Stimulated activated CD4-positive, alpha-beta T cell treated with anti-CD3 and anti-CD28 coated beads, Interleukin-15, amount 100 ng/mL, for 1 hour (primary cell): ENCODE measurements at places on chromosomes 4 and X.

DNA sequence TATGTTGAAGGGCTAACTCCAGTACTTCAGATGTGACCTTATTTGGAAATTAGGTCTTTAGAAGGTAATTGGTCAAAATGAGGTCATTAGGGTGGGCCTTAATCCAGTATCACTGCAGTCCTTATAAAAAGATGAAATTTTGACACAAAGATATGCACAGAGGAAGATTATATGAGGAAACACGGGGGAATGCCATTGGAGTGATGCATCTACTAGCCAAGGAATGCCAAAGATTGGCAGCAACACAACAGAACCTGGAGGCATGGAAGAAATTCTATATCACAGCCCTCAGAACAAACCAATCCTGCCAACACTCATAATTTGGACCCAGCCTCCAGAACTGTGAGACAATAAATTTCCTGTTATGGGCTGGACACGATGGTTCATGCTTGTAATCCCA, 17.6 kb downstream of the TRIM61 start:
- DNase-seq: no peak

- DNase-seq: no peak
These were observed 39.7 kb upstream of the BMP3 start for GRCh38 chr4:80990851-80991250.

- DNase-seq: no peak
These were observed 61.8 kb upstream of the TXK start for GRCh38 chr4:48195853-48196252.

GRCh38 chr4:6768539-6768905, 14.0 kb upstream of the KIAA0232 start:
- no peak for DNase-seq

DNA sequence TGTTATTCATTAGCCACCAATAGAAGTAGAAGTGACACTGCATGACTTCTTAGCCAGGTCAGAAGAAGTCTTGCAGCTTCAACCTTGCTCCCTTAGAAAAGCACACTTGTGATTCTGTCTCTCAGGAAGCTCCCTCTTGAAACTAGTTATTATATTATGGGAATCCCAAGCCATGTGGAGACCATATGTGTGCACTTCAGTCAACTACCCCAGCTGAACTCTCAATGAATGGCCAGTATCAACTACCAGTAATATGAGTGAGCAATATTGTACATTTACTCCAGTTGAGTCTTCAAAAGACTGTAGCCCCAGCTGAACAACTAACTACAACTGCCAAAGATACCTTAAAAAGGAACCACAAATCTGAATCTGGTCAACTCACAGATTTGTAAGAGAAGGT, 77.1 kb upstream of the GABRA3 start:
- no peak for DNase-seq

GRCh38 chr4:177271091-177271490, 38.6 kb upstream of the NEIL3 start:
- DNase-seq: no peak

DNA sequence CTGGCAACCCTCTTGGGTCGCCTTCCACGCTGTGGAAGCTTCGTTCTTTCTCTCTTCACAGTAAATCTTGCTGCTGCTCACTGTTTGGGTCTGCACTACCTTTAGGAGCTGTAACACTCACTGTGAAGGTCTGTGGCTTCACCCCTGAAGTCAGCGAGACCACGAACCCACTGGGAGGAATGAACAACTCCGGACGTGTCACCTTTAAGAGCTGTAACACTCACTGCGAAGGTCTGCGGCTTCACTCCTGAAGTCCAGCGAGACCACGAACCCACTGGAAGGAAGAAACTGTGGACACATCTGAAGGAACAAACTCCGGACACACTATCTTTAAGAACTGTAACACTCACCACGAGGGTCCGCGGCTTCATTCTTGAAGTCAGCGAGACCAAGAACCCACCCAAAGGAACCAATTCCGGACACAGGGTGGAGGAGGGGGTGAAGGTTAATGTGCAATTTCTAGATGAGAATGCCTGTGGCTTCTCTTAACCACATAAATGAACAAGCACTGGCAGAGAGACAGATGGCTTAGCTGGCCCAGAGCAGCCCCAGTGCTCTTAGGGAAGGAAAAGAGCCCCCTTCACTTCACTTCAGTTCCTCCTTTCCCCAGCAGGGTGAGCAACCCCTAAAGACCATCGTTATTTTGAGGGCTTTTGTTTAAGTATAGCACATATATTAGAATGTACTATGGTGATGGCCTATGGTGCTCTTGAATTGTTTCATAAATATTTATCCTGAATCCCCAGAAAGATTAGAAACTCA, 73.0 kb downstream of the LUZP4 start:
- DNase-seq: no peak

- no peak for DNase-seq
These were observed 57.6 kb upstream of the CLNK start for GRCh38 chr4:10741961-10742699.

GRCh38 chr4:126715681-126716080, 917.1 kb upstream of the INTU start:
- DNase-seq: no peak

DNA sequence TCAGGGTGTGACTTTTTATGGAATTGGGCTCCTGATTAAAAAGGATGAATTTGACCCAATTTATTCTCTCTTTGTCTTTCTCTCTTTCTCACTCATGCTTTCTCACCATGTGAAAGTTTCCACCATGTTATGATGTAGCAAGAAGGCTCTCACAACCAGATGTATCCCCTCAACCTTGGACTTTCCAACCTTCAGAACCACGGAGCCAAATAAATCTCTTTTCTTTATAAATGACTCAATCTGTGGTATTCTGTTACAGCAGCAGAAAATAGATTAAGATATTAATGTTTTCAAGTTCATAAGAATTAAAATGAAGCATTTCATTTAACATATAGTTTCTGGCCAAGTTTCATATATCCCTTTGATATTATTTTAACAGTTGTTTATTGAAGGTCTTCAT, 698.5 kb downstream of the TRAM1L1 start:
- DNase-seq: no peak
